ENCODE measurements at places on chromosomes 3 and 15.

GRCh38 chr3:177438596-177439220 lies 241.4 kb upstream of the TBL1XR1 start:
- no peak for DNase-seq

- peak; percentile 84 for DNase-seq
These were observed 19.2 kb downstream of the EID1 start for GRCh38 chr15:48896869-48897814.

DNA sequence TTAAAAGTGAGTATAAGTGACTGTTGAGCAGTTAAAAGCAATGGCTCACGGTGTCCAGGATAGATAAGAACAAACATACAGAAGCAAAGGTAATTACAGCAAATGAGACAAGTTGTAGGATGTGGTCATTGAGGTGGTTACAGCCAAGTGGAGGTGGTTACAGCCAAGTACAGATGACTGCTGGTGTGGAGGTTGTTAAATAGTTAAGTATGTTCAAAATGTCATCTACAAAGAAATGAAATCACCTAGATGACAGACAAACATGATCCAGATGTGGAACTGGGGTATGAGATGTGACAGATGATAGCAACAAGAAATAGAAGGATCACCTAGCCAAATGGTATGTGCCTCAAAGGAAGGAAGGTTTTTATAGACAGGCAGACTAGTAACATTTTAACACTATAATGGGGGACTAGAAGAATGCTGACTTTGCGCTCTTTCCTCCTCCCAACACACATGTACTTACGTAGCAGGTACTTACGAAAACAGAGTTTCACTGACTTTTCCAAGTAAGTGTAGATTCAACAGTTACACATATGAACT lies 6.8 kb upstream of the ANKRD28 start:
- DNase-seq = no peak

GRCh38 chr3:16724487-16724886 lies 119.3 kb upstream of the DAZL start:
- peak; percentile 45 for DNase-seq

- DNase-seq = peak; percentile 21
These were observed 196.1 kb upstream of the P2RY1 start for GRCh38 chr3:152638707-152639450.

DNA sequence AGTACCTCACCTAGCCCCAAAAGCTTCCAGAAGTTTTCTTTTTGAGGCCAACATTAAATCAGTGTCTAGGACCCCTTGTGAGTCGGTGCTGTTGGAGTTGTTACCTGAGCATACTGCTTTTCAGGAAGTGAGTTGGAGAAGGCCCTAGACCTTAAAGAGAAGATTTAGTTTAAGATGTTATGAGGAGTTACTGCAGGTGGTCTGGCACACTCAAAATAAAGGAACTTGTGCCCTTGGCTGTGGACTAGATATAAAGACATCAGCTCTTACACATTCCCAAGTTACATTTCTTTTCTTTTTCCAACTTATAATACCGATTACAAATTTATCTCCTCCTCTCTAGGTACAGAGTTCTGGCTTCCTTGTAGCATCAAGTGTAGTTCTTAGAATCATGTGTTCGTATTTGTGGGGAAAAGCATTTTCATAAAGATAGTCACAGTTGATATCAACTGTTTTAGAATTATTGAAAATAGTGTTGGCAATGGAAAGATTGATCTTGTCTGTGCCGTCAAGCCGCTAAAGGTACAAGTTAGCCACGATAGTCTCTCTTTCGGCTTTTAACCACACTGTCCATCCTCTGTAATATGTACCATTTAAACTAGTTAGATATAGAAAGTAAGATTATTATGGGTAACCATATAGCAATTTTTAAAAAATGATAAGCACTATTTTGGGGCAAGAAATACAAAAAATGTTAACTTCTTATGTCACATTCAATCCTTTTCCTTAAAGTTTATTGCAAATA lies 8.6 kb downstream of the ZIC1 start:
- DNase-seq = no peak

GRCh38 chr3:135927155-135927554 lies 38.4 kb upstream of the PPP2R3A start:
- DNase-seq = peak; percentile 27

GRCh38 chr3:173398111-173398479 lies 551 bp downstream of the NLGN1 start:
- DNase-seq = peak; percentile 61

DNA sequence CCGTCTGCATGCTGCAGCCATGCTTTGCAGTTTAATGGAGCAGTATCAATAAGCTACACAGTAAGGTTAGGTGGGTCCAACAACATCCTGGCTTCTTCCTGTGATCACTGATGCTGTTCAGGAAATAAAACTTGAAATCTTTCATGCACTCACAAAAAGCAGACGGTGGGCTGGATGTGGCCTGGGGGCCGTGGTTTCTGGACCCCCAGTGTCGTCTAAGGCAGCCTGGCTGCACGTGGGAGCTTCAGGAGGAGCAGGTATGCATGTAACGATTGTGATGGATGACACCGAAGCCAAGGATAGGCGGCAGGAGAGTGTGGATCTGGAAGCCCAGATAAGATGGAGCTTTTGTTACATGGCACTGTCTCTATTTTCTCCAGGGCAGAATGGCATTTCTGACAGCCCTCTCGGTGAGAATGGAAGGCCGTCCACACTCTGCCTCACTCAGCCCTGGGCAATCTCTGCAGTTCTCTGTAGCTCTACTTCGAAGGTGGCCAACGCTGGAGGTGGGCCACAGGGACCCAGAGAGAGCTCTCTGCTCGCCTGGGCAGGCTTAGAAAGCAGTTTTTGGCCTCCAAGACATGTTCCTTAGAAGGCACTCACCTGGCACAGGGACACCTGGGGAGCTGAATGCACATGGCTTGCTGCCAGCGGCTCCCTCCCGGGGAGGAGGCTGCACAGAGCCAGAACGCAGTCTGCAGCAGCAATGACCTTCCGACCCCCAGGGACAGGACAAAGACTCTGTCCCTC lies 46.4 kb upstream of the IQSEC1 start:
- DNase-seq = no peak

GRCh38 chr3:177089110-177089509 lies 108.2 kb downstream of the TBL1XR1 start:
- DNase-seq = no peak

DNA sequence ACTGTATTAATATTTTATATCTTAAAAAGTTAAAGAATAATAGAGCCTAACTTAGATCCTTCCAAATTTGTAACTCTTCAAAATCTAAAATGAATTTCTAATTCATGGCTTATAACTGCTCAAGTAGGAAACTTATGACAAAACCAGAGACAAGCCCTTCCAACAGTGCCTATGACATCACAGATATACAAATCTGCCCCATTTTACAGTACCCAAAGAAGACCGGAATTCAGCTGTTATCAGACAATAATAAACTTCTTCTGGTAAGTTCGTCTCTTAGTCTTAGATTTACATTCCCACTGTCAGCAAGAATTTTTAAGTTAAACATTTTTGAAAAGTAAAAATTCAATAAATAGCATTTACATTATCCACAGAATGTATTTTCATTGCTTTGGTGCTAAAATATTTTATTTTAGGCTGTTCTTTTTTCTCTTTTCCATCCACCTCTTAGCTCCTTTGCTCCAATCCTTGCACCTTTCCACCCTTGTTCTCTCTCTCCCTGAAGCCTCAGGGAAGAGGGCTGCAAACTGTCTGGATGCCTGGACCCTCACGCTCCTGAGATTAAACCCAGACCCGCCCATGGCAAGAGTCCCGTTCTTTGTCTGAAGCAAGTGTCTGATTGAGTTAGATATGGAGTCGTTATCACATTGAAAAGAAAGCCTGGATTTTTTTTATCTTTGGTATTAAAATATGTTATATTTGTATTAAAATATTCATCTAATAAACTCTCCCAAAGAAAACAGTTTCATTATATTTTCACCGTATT lies 312.7 kb downstream of the ZBTB20 start:
- DNase-seq = no peak

- peak; percentile 69 for DNase-seq
These were observed 692.7 kb upstream of the ALCAM start for GRCh38 chr3:104673981-104674380.

GRCh38 chr3:9761919-9762318 lies 7.8 kb downstream of the CAMK1 start:
- DNase-seq = no peak

DNA sequence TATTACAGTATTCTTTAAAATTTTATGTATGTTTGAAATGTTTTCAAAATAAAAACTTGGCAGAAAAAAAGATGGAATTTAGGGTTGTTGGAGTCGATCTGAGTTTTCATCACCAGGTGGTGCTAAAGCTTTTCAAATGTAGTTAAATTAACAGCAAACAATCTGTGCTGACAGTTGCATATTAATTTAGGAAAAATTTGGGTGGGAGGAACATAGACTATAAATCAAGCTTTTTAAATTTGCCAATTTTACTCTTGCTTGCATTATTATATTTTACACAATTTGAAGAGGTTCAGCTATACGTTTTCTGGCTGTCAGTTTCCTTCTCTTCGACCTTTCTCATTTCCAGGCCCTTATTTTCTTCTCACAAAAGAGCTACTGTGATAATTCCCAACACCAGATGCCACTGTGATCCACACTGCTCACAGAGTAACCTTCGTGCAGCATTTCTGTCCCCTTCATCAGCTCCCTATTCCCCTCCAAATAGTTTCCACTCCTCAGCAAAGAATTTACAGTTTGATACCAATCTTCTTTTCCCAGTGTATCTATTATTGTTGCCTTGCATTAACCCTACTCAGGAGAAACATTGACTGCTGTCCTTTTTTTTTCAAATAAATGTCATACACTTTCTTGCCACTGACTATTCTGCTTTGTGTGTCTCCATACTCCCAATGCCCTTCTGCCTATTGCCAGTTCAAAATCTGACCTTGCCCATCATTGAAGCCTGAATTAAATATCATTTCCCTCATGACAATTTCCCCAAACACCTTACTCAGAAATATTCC lies 53.4 kb upstream of the EIF5A2 start:
- DNase-seq = peak; percentile 77

DNA sequence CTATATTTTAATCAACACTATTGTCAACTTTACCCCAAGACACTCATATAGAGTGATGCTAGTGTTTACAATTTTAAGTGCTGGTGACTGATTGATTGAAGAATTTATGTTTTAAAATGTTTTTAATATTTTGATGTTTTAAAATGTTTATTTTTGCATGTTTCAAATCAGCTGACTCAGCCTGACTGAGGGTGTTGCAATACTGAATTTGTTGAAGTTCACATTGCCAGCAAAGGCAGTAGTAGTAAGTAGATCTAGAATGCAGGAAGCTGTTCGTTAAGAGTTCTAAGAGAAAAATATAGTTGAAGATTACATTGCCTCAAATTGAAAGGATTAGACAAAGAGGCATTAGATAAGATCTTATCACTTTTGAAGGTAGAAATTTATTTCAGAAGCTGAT lies 977.6 kb downstream of the IGSF11 start:
- DNase-seq = no peak

DNA sequence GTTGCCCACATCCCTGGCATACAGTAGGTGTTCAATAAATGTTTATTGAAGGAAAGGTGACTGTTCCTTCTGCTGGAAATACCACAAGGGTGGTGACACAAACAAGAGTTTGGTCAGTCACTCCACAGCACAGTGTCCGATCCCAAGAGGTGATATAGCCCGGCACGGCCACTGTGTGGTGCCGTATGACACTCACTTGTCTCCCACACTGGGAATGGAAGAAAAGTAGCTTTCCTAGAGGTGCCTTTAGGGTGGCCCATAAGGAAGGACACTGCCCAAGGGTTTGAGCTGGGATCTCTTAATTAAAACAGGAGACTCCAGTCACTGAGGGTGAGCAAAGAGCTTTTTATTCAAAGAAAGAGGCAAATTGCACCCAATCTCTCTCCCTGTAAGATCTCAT lies 40.5 kb downstream of the TGM4 start:
- no peak for DNase-seq

Measured in fibroblast of the aortic adventitia (primary cell).